ENCODE measurements at places on chromosomes 1 and 21.
A peak's percentile ranks its signal among the peaks of the same experiment; 100 is the strongest.

- DNase-seq = no peak
Observed at GRCh38 chr1:56967900-56968832, 2.4 kb upstream of the C8B start.

DNA sequence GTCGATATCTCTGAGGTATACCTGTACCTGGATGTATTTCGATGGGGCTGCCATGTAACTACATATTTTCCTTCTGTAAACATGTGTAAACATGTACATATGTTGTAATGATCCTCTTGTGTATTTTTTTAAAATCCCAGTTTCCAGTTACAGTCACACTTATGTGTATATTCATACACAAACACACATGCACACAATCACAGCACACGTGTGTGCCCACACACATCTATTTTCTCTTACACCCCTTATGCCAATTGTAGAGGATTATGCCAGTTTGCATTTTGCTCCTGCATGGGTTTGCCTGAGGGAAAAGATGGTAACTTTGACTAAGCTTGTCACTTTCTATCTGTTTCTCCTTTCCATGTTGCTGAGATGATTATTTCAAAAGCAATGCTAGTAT lies 10.1 kb downstream of the SYT14 start:
- no peak for DNase-seq

DNA sequence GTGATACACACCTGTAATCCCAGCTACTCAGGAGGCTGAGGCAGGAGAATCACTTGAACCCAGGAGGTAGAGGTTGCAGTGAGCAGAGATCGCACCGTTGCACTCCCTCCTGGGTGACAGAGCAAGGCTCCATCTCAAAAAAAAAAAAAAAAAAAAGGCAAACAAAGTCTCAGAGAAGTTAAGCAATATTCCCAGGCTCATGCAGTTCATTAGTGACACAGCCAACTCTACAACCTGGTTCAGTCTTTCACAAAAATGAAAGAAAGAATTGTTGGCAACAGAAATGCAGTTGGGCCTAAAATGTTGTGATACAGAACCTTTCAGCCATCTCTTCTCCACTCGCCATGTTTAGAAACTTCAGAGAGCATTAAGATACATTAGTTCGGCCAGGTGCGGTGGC lies 242.1 kb downstream of the LTN1 start:
- no peak for DNase-seq

- no peak for DNase-seq
Observed at GRCh38 chr21:31201144-31201543, 142.9 kb downstream of the TIAM1 start.

DNA sequence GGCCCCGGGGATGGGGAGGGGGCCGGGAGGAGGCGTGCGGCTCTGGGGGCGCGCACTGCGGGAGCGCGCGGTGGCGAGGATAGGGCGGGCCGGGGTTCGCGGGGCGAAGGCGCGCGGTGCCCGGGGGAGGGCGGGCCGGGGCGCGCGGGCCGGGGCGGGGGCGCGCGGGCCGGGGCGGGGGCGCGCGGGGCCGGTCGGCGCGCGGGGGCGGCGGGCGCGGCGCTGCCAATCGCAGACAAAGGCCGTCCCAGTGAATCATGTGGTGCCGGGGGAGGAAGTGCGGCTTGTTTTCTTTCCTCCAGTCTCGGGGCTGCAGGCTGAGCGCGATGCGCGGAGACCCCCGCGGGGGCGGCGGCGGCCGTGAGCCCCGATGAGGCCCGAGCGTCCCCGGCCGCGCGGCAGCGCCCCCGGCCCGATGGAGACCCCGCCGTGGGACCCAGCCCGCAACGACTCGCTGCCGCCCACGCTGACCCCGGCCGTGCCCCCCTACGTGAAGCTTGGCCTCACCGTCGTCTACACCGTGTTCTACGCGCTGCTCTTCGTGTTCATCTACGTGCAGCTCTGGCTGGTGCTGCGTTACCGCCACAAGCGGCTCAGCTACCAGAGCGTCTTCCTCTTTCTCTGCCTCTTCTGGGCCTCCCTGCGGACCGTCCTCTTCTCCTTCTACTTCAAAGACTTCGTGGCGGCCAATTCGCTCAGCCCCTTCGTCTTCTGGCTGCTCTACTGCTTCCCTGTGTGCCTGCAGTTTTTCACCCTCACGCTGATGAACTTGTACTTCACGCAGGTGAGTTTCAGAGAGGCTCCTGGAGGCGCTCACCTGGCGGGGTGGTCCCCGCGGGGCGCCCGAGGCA lies at the start of gene GPR137B:
GPR137B (plus strand) TSS at position 287 of the 851 bp plus-strand sequence; CDS start at position 371, 84 bp downstream.
- peak; percentile 23 for DNase-seq

- DNase-seq = no peak
Observed at GRCh38 chr1:243535014-243535413, 279.2 kb downstream of the SDCCAG8 start.

Data from T-helper 9 cell (primary cell).